ENCODE measurements at places on chromosomes 16 and 17.

DNA sequence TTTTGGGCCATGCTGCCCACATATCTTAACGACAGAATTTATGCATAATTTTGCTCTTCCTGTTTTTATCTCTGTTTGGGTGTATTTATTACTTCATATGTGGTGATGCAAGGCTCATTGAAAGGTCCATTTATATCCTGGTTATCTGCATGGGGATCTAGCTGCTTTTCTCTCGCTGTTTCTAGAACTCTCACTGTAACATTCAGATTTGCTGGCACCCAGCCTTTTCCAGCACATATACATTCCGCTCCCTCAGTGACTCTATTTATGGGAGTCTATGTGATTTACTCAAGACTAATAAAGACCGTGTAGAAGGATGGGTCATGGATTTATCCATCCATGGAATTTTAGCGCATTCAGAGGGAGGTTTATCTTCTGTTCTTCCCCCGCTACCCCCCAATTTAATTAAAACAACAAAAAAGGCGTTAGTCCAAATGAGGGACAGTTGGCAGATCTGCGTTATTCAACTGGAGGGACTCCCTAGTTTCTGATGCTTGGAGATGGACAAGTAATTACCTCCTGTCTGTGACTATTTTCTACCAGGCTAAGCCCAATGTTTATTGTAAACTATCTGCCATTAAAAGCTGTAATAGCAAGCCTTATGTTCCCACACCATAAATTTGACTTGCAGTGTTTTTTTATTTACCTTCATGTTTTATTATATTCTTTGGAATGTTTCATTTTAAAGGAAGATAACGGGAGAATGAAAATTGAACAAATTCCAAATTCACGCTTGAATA lies 19.8 kb upstream of the MARCHF10 start:
- no peak for DNase-seq

- DNase-seq, result no peak
These were observed 377.6 kb downstream of the CPPED1 start for GRCh38 chr16:12426122-12426521.

DNA sequence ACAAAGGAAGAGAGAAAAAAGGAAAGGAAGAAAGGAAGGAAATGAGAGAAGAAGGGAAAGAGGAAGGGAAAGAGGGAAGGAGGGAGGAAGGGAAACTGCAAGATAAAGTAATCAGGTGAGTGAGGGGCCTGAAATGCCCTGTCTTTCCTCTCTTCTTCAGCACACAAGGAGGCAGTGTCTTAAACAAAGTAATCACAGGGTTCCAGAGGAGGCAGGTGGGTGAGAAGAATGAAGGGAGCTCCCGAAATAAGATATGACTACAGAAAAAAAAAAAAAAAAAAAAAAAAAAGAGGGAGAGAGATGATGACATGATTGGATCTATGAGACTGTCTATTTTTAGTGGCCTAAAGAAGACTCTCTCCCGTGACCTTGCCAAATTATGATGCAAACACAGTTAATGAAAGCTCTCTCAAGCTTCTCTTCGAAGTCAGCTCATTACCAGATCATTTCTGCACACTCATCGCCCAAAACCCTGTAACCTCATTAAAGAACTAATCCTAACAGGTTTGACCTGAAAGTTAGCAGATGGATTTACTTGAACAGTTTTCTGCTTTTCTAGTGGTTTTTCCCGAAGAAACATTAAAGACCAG lies 53.6 kb downstream of the CDH11 start:
- DNase-seq, result no peak

- no peak for DNase-seq
These were observed 242.2 kb downstream of the SHISA9 start for GRCh38 chr16:13143551-13143950.

DNA sequence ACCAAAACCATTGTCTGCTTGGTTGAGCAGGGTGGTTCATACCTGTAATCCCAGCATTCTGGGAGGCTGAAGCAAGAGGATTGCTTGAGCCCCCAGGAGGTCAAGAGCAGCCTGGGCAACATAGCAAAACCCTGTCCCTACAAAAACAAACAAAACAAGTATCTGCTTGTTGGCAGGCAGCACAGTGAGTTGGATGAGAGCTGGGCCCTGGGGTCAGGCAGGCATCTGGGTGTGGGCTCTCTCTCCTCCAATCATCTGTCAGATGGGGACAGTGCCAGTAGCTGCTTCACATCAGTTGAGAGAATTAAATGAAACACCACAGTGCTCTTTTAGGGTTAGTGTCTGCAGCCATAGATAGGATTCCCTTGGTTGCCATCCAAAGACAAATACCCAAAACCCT lies 5.8 kb downstream of the ARMC7 start:
- no peak for DNase-seq

GRCh38 chr16:56191156-56191815 lies at the start of gene GNAO1:
Gene GNAO1 (plus strand): TSS chr16:56191489. CDS start chr16:56192236, 747 bp downstream.
- DNase-seq, result peak; percentile 38

DNA sequence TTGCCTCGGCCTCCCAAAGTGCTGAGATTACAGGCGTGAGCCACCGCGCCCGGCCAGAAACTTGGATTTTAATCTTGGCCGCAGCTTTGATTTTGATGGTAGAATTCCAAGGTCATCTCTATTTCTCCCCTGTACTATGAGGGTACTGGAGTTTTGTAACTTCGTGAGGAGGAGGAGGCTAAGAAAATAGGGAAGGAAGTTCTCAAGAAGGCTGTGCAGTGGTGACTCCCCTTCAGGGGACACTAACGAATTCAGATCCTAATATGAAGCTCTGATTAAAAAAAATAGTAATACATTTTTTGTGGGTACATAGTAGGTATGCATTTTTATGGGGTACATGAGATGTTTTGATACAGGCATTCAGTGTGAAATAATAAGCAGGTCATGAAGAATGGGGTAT lies 55.9 kb downstream of the LDHD start:
- no peak for DNase-seq

- DNase-seq, result no peak
These were observed 1301.0 kb upstream of the CDH8 start for GRCh38 chr16:63337264-63337663.

Data from stimulated activated CD4-positive, alpha-beta T cell treated with anti-CD3 and anti-CD28 coated beads, TNF-alpha, amount 100 ng/mL, for 1 hour (primary cell).